ENCODE measurements at places on chromosomes 5 and 9.

DNA sequence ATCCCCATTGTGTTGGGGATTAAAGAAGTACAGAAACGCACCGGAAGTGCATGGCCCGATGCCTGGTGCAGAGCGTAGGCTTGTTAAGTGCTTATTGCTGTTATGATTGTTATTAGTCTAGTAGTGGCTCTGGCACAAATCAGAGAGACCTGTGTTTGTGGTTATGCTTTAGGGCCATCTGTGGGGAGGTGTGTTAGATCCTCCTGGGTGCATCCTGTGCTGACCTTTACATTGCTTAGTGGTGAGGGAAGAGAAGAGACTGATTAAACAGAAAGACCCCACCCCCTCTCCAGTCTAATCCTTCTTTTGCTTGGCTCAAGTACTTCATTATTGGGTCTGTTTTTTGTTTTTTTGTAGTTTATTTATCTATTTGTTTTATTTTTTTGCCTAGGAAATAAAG is 112.7 kb upstream of the SPRY4 start:
- DNase-seq = no peak

DNA sequence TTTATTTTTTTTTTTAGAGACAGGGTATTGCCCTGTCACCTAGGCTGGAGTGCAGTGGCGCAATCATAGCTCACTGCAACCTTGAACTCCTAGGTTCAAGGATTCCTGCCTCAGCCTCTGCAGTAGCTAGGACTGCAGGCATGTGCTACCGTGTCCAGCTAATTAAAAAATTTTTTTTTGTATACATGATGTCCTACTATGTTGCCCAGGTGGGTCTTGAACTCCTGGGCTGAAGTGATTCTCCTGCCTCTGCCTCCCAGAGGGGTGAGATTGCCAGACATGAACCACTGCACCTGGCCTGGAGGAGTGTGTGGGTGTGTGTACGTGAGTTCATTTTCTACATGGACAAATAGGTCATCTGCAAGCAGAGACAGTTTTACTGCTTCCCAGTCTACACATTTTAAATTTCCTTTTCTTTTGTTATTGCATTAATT is 33.8 kb downstream of the JMY start:
- no peak for DNase-seq

DNA sequence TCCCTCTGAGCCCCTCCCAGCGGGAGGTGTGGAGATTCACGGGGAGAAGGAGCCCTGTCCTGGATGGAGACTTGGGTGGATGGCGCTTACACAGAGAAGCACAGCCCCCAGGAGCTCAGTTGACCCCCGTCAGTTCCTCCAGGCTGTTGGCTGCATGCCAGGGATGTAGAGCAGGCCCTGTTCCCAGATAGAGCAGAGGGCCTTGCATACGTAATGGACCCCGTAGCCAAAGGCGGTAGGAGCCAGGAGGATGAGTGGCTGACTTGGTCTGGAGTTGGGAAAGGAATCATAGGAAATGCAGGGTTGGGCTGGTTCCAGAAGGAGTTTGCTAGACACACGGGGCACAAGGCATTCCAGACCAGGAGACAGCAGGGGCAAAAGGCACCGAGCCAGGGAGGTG is 2.5 kb downstream of the PMPCA start:
- DNase-seq = no peak

DNA sequence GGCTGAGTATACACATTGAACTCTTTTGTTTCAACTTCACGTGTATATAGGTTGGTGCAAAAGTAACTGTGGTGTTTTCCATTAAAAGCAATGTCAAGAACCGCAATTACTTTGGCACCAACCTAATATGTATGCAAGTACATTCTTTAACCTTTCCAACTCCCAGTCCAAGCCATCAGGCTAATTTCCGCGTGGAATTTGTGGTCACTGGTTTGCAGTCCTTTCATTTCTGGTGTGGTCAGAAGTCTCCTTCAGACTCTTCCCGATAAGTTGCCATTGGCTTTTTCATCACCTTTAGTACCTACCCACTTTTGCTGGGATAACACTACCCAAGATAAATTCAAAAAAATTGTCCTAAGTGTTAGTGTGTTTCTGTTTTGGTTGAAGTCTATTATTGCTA is 84.0 kb downstream of the RGS3 start:
- no peak for DNase-seq

DNA sequence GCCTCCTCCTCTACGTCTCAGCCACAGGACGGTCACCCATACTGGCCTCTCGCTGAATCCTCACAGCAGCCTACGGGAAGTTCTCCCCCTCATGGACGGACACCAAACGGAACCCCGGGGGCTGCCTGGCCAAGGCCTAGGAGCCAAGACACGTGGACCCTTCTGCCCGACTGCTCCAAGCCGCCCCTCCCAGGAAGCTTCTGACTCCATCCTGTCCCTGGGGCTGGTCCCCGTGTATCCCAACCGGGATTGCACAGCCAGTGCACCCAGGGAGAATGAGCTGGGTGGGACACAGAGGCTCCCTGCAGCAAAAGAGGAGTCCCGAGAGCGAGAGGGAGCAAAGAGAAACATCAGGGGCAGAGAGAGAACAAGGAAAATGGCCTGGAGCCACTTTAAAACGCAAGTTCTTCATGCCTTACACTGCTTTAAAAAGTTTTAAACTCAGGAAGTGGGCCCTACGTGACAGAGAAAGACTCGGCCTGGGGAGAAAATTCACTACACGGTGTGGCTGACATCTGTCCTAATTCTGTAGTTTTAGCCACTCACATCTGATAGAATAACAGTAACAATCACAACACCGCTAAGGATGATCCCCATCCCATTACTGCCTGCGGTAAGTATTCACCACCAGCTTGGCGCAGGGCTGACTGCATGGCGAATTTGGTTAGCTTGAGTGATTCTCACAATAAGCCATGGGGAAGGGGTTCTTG is 3.0 kb downstream of the FAM78A start:
- peak; percentile 66 for DNase-seq

DNA sequence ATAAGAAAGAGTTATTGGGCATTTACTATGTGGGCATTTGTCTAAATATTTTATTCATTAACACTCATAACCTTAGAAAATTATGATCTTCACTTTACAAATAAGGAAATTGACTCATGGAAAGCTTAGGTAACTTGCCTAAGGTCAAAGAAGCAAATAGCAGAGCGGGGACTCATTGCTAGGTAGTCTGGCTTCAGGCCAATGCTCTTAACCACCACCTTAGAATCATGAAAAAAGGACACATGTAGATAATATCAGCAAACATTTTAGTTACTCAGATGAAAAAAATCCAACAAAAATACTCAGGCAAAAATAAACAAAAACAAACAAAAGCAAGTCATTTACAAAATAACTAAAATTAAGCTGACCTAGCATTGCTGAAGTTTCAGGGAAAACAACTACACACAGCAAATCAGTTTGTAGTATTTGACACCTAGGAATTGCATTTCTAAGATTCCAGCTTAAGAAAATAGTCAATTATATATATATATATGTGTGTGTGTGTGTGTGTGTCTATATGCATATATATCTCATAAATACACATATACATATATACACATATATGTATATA is 166.0 kb downstream of the HMHB1 start:
- no peak for DNase-seq

DNA sequence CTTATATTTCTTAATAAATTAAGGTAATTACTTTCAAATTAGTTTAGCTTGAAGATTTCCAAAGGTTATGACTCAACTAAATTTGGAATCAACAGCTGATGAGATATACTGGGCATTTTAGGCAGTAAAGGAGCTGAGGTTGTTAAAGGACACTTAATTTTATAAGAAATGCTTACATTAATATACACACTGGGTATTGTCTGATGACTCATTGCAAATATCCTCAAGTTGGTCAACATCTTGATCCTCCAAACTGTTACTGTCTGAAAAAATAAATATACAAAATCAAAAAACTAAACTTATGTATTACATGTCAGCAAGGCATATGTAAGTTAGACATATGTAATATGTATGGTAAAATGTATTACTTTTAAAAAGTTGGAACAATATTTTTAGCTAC is 3.4 kb downstream of the GFM2 start:
- DNase-seq = no peak

- DNase-seq = no peak
Observed at GRCh38 chr5:144406442-144406841, 235.8 kb downstream of the KCTD16 start.

GRCh38 chr5:95883185-95884016 is 60.9 kb upstream of the GLRX start:
- no peak for DNase-seq

DNA sequence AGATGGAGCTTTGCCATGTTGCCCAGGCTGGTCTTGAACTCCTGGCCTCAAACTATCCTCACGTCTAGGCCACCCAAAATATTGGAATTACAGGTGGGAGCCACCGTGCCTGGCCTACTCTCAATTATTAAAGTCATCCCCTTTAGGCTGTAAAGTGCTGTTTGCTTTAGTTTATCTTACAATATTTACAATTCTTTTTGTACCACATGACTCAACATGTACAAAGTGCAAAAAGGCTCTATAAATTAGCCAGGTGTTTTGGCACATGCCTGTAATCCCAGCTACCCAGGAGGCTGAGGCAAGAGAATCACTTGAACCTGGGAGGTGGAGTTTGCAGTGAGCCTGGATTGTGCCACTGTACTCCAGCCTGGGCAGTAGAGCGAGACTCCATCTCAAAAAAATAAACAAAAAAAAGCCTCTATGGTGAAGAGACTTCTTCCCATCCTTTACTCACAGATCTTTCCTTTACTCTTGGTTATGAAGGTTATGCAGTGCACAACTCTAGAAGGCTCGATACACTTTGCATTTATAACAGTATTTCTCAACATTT is 28.5 kb upstream of the MLLT3 start:
- no peak for DNase-seq

DNA sequence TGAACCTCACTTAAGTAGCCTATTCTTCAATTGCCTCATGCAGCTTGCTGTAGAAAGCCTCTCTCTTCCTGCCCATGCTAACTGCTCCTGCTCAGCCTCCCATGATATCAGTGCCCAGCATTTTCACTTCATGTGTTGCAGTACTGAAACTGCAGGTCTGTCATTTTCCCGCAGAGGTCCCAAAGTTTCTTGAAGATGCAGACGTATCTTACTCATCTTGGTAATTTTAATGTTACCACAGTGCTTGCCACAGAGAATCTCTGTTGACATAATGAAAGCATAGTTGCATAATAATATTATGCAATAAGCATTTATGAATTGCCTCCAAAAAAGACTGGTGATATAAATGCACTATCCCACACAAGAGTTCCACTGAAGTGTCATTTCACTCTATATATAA is 561.1 kb upstream of the DAP start:
- DNase-seq = no peak

- DNase-seq = no peak
Observed at GRCh38 chr5:89480406-89481007, 597.5 kb upstream of the MEF2C start.
